Epithelial cell of prostate (primary cell): ENCODE measurements at places on chromosomes 5 and 9.

- no peak for DNase-seq
Measured at GRCh38 chr9:130246126-130246525, 19.4 kb upstream of the HMCN2 start.

- no peak for DNase-seq
Measured at GRCh38 chr5:138700581-138701362, 52.5 kb upstream of the CTNNA1 start.

DNA sequence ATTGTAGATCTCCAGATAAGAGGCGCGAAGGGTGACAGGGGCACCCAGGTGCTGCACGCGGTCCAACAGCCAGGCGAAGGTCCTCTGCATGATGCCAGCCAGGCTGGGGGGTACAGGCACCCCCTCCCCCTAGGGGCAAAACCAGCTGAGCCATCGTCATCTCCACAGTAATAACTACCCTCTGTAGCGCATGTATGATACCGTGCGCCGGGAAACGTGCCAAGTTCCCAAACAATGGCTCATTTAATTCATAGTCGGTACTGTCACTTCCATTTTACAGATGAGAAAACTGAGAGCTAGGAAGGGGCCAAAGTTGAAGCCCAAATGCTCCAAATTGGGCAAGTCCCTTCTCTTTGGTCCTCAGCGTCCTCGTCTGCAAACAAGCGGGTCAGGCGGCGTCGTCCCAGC lies 1.5 kb downstream of the KIF12 start:
- no peak for DNase-seq

DNA sequence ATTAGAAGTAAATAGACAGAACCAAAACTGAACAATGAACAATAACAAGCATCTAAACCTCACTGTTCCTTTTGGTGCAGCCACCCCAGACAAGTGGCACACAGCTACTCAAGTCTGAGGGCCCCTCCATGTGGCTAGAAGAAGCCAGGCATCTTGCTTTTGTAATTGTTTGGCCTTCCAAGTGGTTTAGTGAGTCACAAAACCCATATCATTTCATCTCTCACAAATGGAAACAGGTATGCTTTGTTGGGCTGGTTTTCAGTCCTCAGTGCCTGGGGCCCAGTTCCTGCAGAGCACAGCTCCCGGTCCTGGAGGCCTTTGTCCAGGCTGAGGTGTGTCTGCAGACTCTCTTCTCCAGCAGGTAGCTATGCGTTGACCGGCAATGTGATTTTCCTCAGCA lies 16.7 kb downstream of the PRLR start:
- peak; percentile 12 for DNase-seq

- no peak for DNase-seq
Measured at GRCh38 chr9:116154334-116154975, 864 bp downstream of the PAPPA start.
